ENCODE measurements at places on chromosomes 12 and 14.

GRCh38 chr12:72191761-72192160, 80.4 kb upstream of the TRHDE start:
- no peak for DNase-seq

DNA sequence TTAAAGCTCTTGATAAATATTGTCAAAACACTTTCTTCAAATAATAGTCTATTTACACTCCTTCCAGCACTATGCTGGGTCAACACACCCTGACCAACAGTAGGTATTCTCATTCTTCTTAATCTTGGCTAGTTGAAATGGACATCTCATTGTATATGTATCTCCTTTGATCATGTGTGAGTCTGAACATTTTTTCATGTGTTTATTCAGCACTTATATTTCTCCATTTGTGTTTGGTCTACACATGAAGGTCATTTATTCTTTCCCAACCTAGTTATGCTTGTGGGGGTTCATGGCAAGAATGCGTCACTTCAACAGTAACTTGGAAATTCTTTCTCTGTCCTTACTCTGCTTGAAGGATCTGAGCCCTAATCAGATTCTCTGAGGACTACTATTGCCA, 133.1 kb upstream of the ARID2 start:
- no peak for DNase-seq

GRCh38 chr14:18688346-18688745, 87.4 kb downstream of the OR11H12 start:
- no peak for DNase-seq

DNA sequence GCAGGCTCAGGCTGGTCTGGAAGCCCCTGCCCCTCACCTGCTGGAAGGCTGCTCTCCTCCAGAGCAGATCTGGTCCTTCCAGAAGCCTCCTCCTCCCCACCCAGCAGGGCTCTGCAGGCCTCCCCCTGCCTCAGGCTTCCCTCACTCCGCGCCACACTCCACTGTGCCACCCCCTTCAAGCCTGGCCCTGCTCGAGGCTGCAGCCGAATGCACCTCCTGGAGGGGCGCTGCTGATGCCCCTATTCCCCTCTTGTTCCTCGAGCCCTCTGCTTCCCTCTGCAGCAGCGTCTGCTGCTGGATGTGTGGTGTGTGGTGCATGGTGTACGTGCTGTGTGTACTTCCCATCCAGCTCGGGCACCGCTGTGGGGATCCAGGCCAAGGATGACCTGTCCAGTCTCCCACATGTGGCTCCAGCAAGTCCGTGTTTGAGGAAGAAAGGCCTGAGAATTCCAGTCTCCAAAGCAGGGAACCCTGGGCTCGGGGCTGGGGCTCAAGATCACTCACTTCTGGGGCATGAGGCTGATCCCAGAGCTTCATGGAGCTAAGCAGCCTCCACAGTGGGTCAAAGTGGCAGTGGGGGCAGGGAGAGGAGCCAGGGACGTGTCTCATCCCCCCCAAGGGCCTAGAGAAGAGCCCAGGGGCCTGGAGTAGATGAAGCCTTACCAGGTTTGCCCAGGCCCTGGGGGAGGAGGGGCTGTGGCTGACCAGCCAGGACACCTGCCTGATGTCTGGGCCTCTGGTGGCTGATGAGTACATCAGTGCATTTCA, 136.0 kb upstream of the C14orf180 start:
- no peak for DNase-seq

GRCh38 chr14:24274101-24274543, 2.7 kb upstream of the RABGGTA start:
- DNase-seq, result no peak

GRCh38 chr12:47772094-47772660, 861 bp upstream of the SLC48A1 start:
- DNase-seq, result no peak

DNA sequence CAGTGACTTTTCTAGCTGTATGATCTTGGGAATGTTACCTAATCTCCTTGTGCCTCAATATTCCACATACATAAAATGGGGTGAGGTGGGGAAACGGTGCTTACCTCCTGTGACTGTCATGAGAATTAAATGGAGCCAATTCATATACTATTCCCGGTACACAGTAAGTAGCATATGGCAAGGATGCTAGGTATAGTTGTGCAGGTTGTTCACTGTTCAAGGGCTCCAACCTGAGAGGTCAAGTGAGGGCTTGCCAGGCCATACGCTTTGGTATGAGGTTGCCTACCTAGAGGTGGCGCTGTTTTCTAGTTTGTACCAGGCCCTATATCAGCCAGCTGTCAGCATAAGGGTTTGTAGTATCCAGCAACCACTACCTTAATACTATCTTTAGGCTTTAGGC, 3.6 kb upstream of the BATF start:
- DNase-seq, result no peak

DNA sequence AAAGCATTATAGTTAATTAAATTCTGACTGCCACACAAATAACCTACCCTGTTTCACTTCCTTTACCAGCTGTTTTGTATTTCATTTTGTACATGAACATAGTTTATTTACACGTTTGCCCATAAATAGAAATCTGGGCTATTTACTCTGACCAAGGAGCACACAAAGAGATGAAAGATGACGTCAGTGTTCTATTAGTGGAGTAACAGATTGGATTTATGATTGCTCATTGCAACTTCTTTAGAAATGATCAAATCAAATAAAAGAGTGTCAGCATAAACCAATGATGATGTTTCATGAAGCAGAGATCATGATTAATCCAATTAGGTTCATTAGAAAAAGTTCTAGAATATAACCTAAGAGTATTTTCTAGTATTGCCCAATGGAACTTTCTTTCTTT, 12.0 kb upstream of the RTL1 start:
- DNase-seq, result no peak

DNA sequence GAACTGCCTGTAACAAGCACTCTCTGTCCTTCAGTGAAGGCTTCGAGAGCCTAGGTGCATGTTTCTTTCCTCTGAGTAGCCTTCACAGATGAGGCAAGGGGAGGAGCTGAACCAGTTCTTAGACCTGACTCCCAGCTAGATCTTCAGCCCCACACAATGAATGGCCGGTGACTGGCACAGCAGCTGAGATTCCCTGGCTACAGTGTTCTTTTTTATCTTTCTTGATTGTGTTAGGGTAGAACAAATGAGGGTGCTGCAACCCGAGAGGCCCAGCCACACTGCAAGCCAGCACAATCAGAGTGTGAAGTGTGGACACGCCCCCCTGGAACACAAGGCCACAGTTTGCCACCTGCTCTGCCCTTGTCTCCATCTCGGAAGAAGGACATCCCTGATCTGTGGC, 19.1 kb upstream of the COL2A1 start:
- DNase-seq, result no peak

- DNase-seq, result no peak
Measured at GRCh38 chr12:1435456-1435855, 158.9 kb downstream of the FBXL14 start.

DNA sequence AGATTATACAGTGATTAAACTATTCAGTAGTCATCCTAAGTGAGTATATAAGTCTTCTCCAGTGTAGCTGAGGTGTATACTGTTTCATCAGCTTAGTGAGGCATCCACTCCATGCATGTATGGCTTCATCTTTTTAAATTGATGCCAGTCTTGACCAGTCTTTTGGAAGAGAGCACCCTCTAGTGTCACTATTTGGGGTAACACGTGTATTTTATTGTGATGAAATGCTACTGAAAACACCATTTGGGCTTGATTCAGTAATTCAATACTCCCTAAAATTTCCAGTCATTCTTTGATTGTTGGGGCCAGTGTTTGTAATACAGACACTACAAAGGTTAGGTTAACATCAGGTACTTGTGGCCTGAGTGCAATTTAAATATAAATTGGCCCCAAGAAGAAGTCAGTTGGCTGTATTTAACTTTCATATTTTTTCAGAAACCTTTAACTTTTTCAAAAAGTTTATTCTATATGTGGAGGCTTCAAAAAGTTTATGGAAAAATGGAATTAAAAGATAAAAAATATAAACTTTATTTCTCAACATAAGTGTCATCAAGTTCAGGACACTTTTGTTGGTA, 35.3 kb downstream of the MIPOL1 start:
- no peak for DNase-seq

GRCh38 chr14:96565811-96566210, 63.6 kb downstream of the PAPOLA start:
- DNase-seq, result no peak

- DNase-seq, result peak; percentile 39
Measured at GRCh38 chr12:27865421-27865820, 85.4 kb upstream of the MANSC4 start.

GRCh38 chr12:104218935-104219334, 3.4 kb downstream of the TXNRD1 start:
- no peak for DNase-seq

DNA sequence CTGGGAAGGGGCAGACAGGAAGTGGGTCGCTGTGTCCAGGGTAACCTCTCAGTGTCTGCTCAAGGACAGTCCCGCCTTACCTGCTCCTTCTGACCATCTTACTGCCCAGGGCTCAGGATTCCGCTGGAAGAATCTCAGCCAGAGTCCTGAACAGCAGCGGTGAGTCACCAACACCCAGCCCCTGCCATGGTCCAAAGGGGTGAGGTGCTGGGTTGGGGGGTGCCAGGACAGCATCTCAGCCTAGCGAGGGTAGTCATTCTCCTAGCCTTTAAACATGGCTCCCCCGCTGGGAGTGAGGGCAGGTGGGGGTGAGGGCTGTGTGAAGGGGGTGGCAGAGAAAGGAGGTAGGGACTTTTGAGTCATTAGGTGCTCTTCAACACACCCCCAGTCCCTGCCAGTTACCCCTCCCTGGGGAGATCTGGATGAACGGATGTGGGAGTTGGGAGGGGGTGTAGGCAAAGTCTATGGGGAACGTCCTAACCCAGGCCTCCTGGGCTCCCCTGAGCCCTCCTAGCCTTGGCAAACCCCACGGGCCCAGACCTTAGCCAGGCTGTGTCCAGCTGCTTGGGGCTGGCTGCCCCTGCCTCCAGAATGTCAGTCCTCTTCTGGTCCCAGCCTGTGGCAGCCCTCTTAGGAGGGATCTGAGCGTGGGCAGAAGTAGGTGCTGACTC, 2.5 kb downstream of the TAMALIN start:
- DNase-seq, result no peak

DNA sequence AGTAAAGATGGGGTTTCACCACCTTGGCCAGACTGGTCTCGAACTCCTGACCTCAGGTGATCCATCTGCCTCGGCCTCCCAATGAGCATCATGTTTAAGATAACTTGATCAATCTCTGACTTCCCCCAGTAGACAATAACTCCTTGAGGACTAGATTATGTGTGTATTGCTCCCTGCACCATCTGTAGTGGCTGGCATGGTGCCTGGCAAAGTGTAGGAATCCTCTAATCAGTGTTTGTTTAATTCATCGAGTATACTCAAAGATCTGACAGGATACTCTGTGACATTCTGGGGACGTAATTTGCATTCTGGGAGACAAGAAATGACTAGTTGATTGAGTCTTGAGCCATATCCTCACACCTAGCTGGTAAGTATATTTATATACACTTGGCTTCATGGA, 873.5 kb upstream of the TMEM132C start:
- no peak for DNase-seq

DNA sequence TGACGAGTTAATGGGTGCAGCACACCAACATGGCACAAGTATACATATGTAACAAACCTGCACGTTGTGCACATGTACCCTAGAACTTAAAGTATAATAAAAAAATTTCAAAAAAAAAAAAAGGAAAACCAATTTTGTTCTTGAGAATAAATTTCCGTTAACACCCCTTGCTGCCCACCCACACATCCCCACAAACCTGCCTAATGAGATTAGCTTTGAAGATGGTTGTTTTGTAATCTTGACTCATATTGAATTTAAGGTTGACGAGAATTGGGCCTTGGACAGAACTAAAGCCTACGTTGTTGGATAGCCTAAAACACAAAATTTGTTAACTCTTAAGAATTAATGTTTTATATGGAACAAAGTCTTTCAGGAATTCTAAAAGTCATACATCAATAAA, 52.9 kb downstream of the SYT1 start:
- DNase-seq, result no peak

- DNase-seq, result no peak
Measured at GRCh38 chr14:20697273-20698017, 8.9 kb downstream of the ANG start.

GRCh38 chr14:53851394-53852090, 105.1 kb downstream of the BMP4 start:
- DNase-seq, result no peak

DNA sequence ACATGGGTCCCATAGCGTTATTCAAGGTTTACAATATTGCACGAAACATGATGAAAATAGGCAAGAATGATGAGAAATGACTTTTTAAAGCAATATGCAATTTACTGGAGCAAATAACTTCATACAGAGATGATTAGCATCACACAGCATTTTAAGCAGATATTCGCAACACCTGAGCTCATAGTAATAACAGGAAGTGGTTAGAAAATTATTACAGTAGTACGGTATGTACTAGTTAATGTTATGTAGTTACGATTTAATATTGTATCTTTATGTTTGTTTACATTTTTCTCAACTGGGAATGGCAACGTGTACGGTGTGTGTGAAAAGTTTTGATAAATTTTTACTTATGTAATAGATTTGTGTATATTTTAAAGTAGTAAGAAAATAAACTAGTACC, 102.6 kb downstream of the OSBPL8 start:
- no peak for DNase-seq

GRCh38 chr12:18753481-18754123, 15.7 kb downstream of the CAPZA3 start:
- DNase-seq, result no peak

GRCh38 chr14:100858838-100859220, 32.9 kb downstream of the MEG3 start:
- DNase-seq, result no peak

GRCh38 chr12:130300737-130301535, 36.8 kb upstream of the PIWIL1 start:
- no peak for DNase-seq

DNA sequence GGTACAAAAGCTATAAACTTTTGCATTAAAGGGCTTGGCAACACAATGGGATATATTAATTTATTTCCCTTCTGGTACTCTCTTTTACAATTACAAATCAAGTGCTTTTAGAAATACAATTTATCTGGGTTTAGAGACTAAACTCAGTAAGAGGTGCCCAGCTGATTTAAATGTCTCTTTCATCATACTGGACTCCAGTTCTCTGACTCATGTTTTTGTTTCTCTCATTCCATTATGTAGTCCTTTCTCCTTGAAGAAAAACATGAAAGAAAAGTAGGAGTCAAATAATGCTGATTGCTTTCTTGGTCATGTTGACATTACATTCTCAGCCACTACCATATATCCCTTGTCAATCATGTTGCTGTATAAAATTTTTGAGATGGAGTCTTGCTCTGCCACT, 36.3 kb upstream of the CFL2 start:
- no peak for DNase-seq

DNA sequence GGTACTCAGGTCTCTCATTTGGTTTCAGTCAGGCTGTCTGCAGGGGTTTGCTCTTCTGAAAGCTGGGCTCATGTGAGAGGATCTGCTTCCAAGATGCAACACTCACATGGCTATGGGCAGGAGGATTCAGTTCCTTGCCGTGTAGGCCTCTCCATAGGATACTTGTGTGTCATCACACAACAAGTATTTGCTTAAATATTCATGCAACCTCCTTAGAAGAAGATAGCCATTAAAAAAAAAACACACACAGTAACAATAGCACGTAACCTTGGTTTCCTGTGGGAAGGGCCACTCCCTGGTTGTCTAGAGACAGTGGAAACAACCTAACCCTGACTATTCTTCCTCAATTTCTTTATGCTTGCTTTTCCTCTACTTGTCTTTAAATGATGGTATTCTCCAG, 31.8 kb upstream of the CLEC4E start:
- DNase-seq, result no peak

GRCh38 chr14:26138764-26139445, 458.9 kb downstream of the NOVA1 start:
- DNase-seq, result no peak
